SK-N-DZ (cell line): ENCODE measurements at places on chromosomes 11 and 22.

DNA sequence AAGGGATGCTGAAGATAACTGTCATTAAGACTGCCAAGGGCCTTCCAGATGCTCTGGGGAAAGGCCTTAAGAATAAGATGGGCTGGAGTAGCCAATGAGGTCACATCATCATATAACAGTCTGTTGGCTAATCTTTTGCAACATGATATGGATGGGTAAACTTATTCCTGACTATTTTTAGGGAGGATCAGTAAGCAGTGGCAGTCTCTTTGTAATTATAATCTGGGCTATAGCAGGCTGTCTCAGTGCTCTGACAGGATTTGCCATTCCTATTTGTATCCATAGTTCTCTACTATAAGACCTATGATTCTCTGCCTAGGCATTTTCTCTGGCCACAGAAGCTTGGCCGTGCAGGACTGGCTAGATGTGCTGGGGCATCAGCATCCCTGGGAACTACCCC is 16.1 kb upstream of the CALCB start:
- DNase-seq: no peak

DNA sequence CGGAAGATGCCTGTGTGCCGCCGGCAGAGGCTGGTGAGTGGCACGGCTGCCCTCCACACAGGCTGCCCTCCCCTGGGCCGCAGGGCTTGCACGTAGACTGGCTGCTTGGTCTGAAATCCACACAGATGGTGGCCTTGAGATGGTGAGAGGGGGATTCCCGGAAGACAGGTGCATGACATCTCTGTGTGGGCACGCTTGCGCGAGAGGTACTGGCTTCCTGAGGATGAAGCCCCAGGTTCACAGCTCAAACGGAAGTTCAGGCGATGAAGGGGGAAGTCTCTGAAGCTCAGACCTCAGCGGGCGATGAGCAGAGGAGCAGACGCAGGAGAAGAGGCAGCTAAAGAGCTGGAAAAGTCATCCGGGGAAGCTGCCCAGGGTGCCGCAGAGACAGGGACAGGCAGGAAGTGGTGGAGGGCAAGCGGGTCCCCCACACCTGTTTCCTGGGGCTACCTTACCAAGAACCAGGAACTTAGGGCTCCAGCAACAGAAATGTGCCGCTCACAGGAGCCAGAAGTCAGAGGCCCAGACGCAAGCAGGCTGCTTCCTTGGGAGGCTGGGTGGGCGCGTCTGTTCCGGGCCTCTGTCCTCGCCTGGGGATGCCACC is 7.2 kb downstream of the CRELD2 start:
- no peak for DNase-seq

DNA sequence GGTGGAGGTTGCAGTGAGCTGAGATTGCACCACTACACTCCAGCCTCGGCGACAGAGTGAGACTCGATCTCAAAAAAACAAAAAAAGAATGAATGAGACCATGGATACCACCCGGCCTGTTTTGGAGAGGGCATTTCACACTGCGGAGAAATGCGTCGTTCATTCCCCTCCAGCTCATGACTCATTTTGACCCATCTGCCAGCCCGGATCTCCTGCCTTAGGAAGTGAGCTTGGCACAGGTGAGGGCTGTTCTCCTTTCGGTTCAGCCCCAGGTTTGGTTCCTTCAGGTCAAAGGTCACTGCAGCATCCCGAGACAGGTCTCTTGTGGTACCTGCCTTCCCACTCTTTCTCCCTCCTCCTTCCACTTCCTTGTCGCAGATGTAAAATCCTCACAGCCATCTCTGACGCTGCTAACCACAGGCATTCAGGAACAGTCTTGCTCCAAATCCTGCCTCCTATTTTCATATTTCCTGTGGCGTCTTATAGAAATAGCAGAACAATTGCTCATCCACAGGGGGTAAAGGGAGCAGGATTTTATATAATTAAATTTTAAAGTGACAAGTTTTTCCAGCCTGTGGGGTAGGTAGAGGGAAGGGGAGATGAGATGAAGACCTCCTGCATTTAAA is 517.9 kb downstream of the NTM start:
- DNase-seq: no peak

- no peak for DNase-seq
These were observed 91.8 kb upstream of the RAB1B start for GRCh38 chr11:66176650-66177049.

- DNase-seq: no peak
These were observed 3.0 kb upstream of the CHEK1 start for GRCh38 chr11:125621995-125622394.

- peak; percentile 74 for DNase-seq
These were observed 3.4 kb downstream of the TENM4 start for GRCh38 chr11:79437278-79437980.

DNA sequence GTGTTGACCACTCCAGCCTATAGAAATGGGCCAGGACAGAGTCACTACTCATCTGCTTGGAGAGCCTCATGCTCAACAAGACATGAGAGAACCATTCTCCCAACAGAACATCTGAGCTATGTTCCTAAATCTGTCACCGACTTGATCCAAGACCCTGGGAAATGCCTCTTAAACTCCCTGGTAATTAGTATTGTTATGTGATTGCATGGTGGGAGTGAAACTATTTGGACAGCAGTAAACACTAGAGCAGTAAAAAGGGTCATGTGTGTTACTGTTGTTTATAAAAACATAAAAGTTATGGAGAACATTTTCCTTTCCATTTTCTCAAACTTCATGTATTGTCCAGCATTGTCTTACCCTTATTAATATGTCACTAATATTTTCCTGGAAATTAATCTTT is 369.8 kb upstream of the FAT3 start:
- DNase-seq: no peak

DNA sequence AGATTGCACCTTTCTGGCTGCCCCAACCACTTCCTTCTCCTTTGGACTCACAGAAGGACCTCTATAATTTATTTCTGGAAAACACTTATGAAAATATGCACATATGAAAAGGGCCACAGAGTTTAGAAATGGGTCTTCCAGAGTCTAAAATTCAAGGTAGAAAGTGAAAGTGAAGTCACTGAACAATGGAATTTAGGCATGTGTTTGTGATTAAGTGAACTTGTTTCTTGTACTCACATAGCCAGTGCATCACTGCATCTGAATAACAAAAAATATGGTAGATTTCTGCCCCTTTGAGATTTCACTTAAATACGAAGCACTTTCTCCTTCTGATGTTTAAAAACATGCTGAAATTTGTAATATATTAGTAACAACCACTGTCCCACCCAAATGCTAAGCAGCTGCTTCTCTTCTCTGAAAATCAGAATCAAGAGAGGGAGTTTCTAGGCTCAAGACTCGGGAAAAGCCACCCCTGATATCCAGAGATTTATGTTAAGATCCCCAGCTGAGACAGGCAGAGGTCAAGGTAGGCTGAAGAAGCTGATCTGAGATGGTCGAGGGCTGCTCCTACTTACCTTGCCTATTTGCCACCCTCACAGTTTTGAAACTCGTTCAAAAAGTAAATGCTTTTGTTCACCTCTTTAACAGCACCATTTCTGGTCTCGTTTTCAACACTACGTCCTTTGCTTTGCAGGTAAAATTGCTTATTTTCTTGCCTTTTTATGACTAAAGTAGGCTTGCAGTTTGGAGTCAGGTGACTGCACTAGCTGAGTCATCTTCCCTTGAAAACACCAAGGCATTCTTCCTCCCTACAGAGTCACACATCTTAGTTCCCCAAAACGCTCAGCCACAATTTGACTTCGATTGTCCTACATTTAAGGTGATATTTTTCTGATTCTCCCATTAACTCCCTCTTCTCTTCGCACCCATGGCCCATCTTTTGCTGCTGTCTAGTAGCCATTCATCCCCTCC is at the start of gene XKR3:
XKR3 (minus strand) TSS at position 696 of the 972 bp plus-strand sequence. CDS start 17,338 bp downstream, outside the sequence.
- no peak for DNase-seq

GRCh38 chr11:23644443-23644842 is 784.2 kb upstream of the CCDC179 start:
- DNase-seq: no peak

DNA sequence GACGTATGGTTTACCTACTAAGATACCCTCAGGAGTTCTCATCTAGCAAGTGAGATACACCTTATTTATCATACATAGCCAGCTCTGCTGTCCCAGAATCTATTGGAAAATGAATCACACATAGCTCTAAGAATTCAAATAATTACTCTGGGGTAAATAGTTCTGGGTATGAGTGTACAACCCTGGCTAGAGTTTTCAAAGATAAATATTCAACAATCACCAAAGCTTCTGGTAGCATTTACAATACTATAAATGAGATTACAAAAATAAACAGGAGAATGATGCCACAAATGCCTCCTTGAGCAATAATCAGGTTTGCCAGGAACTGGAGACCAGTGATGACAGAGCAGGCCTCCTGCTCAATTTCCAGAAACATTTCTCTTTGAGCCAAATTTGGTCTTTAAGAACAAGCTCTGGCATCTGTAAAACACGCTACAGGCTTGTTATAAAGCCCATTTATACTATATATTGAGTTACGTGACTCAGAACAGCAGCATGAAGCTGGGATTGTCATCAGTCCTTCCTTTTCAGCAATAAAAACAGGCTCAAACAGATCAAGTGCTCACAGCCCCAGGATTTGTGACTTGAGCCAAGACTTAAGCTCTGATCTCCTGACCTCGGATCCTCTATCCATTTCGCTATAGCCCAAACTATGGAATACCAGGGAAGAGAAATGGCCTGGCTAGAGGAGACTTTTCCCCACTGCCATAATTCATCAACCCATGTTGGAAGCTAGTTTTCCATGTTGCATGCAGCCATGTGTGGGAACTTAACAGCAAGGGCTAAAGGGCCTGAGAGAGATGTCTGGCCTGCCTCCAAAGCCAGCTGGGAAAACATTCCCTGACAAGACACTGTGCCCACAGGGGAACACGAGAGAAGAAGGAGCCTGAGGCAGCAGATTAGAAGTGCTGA is 19.7 kb downstream of the RAB30 start:
- no peak for DNase-seq

GRCh38 chr22:20978419-20978818 is 3.7 kb upstream of the LZTR1 start:
- DNase-seq: no peak

DNA sequence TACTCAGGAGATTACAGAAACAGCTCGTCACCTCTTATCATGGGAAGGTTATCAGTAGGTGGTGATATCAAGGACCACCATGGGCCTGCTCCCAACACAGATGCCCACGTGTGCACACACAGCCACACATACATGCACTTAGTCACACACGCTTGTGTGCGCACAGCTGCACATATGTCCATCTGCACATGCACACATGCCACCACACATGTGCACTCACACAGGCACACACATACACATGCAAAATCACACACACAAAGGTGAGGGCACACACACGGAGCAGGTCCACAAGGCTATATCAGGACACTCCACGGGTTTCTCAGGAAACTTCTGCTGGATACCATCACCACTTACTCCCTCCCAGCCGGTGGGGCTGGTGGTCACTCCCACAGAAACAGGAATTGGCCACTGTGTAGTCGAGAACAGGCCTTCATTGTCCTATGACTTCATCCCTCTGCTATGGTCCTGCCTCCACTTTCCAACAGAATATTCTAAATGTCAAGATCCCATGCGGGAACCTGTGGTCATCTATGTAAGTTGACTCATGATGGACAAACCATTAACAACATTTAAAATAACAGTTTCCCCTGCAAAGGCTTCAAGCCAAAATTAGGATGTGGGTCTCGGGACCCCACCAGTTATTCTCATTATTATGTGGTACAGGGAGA is 2.2 kb downstream of the C11orf24 start:
- no peak for DNase-seq

- no peak for DNase-seq
These were observed 102.6 kb upstream of the SPON1 start for GRCh38 chr11:13859892-13860291.

DNA sequence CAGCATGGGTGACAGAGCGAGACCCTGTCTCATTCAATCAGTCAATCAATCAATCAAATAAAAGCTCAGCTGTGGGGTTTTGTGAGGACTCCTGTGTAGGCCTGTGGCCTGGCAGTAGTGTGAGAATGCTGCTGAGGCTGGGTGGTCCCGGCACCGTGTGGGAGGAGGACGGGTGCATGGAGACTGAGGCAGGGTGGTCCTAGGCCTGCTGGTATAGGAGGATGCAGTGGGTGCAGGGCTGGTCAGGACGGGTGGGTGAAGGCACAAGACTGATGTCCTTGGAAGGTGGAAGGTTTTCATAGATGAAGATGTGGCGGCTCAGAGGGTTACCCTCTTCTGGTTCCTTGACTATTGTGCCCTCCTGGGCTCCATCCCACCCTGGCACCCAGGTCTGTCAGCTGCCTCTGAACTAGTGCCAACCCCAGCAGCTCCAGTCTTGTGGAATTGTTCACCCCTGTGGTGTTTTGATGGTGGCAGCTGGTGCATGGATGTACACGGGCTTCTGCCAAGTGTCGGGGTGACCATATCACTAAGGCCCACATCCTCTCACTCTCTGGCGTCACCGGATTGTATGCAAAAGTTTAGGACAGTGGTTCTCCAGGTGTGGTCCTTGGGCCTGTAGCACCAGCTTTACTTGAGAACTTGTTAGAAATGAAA is 23.7 kb downstream of the TANGO2 start:
- no peak for DNase-seq

- no peak for DNase-seq
These were observed 33.6 kb upstream of the TECTA start for GRCh38 chr11:121067453-121067852.

- DNase-seq: no peak
These were observed 13.3 kb upstream of the OR56B4 start for GRCh38 chr11:6094186-6094585.

DNA sequence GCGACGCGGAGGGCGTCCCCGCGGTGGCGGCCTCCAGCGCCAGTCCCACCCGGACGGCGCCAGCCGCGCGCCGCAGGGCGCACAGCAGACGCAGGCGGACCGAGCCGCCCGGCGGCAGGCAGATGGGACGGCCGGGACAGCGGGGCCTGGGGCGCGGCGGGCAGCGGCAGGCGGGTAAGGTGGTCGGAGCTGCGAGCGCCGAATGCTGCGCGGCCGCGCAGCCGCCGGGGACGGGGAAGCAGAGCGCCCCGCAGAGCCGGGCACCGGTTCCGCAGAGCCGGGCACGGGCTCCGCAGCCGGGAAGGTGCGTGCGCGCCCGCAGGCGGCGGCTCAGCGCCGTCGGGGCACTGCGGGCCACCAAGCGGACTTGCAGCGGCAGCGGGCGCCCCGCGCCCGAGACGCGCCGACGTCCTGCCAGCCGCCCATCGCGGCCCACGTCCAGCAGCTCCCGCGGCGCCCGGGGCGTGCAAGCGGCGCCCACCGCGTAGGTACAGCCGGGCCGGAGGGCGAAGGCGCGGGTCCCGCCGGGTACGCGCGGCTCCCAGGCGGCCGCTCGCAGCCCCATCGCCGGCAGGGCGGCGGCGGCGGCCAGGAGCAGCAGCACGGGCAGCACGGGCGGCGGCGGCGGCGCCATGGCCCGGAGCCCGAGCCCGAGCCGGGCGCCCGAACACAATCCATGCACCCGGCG is 739 bp downstream of the CELSR1 start:
- no peak for DNase-seq

DNA sequence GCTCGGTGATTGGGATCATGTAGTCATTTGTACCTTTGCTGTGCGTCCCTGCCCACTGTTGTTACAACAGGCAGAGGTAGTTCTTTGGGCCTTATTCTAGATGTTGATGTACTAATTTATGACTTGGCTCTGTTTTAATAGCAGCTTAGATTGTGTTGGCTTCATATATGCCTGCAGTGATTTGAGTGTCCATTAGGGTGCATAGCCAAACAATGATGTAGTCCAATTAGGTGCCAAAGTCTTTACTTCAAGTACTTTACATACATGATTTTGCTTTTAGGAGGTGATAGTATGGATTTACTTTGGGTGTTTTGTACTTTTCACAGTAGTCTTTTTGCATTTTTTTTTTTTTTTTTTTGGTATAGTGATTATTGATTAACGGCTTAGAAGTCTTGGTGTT is 46.4 kb downstream of the PPP6R3 start:
- DNase-seq: no peak
